ENCODE measurements at places on chromosomes 1 and 21.

DNA sequence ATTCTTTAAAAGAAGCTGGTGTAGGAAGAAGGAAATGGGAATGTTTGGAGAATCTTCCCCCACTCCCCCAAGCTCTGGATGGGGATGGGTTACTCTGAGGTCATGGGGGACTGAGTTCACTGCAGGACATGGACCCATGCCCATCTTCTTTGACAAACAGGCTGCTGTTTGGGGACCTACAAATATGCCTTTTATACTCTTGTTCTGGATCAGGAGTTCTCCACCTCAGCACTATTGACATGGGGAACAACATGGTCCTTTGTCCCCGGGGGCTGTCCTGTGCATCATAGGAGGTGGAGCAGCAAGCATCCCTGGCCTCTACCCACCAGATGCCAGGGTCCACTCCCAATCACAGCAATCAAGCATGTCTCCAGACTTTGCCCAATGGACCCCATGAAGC lies 365.8 kb upstream of the C1orf174 start:
- no peak for DNase-seq

GRCh38 chr1:107058245-107059032 lies 2.0 kb downstream of the PRMT6 start:
- DNase-seq: no peak

DNA sequence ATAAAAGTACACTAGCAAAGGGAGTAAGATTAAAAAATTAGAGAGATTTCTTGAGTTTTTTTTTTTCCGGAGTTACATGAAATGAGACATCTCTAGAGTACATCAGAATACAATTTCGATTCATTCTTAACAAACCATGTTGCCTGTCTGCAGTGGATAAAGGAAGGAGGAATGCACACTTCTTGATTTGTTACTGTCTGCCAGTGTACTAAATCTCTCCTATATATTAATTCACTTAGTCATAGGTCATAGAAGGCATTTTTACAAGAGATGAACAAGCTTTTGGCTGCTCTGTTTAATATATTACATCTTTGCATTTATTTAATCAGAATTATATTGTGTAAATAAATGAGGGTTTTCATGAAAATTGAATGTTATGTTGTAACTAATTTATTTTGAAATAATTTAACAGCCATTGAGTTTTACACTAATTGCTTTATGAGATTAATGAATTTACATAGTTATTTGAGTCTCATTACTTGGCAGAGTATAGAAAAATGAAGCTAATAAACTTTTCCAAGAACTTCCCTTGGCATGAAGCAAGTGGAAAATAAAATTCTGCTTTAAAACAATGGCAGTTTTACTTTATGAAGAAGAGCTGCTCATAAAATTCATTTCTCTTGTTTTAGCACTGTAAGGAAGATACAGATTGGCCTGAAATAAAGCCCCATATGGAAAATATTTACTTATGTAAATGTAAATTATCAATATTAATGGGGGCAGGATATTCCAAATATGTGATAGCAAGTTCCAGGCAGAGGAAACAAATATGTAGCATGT lies 1284.7 kb downstream of the BRINP3 start:
- DNase-seq: no peak

DNA sequence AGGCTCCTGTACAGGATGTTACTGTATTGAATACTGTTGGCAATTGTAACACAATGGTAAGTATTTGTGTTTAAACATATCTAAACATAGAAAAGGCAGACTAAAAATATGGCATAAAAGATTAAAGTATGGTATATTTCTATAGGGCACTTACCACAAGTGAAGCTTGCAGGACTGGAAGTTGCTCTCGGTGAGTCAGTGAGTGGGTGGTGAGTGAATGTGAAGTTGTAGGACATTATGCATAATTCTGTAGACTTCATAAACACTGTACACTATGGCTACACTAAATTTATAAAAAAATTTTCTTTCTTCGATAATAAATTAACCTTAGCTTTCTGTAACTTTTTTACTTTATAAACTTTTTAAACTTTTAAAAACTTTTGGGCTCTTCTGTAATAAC lies 13.7 kb upstream of the TRIM62 start:
- no peak for DNase-seq

DNA sequence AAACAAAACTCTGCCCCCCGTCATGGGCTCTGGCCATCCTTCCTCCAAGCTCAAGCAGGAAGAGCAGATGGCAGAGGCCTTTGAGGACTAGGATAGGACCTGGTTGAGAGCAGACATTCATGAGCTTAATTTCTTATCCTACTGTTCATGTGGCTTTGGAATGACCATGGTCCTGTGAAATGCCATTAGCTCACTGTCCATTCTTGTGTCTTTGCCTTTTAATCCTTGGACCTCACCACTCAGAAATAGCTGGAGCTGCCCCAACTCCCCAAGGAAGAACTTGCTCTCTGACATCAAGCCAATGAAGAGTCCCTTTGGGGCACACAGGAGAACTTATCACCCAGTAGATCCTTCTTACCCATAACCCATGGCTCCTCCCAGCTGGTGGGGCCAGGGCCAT lies 11.6 kb upstream of the FAM20B start:
- DNase-seq: no peak

GRCh38 chr1:90122654-90123340 lies 127.9 kb downstream of the ZNF326 start:
- DNase-seq: no peak

GRCh38 chr1:77888081-77888780 lies at the start of gene NEXN:
NEXN (plus strand) TSS chr1:77888624; CDS start chr1:77916107, 27,483 bp downstream.
- DNase-seq: no peak

DNA sequence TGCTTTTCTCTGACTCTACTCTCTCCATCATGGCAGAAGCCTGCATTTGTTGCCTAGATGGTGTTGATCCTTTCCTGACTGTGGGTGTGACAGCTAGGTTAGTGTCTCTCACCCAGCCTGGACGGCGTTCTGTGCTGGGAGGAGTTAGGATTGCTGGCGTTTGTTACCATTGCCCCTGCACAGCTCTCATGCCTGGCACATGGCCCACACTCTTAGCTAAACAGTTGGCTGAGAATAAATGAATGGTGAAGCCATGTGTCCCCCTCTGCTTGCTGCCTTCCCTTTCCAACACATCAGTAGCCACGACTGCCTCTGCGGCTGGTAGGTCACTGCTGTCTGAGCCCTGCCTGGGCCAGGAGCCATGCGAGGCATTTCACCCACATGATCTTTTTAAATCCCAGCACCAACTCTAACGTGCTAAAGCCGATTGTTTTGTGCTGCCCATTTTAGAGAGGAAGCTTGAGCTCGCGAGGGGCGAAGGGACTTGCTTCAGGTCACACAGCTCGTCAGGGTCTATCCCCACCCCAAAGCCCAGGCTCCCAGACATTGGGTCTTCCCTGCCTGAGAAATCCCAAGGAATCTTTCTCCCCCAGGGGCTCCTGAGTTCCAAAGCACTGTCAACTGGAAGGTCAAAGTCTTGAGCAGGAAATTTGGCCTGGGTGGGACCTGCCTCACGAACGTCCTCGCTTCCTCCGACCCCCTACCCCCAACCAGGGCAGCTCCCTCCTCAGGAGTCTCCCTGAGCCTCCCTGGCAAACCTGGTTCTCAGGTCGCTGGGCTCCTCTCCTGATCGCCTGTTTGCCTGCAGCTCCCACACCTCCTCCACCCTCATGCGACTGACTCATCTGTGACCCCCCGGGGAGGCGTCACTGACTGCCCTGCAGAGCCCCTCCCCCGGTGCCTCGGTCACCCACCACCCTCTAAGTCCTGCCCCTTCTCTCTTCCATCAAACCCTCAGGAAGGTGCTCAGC lies 271.7 kb upstream of the C1orf174 start:
- DNase-seq: no peak

All from activated B cell treated with CpG ODN at 0.5 μM for 24 hours (primary cell).